CD8-positive, alpha-beta memory T cell (primary cell): ENCODE measurements at places on chromosomes 2 and 18.

DNA sequence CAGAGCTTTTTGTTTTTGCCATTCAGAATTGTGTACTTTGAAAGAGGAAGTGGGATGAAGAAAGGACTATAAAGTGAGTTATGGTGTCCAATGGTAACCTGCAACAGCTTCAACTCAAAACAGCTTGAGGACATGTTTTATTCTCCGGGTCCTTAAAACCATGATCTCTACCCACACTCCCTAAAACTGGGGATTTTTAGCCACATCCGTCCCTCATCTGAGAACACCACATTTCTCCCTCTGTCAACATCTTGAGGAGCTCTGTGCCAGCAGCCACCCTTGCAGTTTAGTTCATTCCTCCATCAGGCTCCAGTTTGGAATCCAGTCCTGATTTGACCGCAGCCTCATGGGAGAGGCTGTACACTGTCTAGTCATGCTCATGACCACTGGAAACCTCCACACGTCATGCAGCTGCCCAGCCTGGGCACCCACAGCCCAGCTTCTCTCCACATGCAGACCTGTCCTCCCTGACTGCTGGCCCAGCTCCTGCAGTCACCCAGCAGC is 62.6 kb downstream of the C18orf63 start:
- no peaks in the 10 kb centered on the region for H3K36me3 ChIP-seq
- no peak for DNase-seq
- H3K27me3 ChIP-seq, result no peaks in the 10 kb centered on the region
- H3K4me3 ChIP-seq, result peak overlapping the region; percentile 39
- no peak overlapping the region for H3K27ac ChIP-seq

DNA sequence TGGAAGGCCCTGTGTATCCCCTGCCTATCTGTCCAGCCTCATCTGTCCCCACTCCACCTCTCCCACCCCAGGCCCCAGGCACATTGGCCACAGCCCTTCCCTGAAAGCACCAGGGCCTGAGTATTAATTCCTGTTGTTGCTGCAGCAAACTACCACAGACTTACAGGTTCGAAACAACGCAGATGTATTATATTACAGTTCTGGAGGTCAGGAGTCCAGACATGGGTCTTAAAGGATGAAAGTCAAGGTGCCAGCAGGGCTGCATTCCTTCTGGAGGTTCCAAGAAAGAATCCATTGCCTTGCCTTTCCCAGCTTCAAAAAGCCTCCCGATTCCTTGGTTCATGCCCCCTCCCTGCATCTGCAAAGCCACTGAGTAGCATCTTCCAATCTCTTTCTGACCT is 78.7 kb upstream of the LAPTM4A start:
- H3K27me3 ChIP-seq, result no peaks in the 10 kb centered on the region
- no peak overlapping the region for H3K27ac ChIP-seq
- DNase-seq, result no peak
- H3K4me1 ChIP-seq, result no peaks in the 10 kb centered on the region
- H3K36me3 ChIP-seq, result no peaks in the 10 kb centered on the region
- H3K4me3 ChIP-seq, result no peak overlapping the region

- DNase-seq, result no peak
- H3K27ac ChIP-seq, result no peak overlapping the region
Observed at GRCh38 chr2:468648-469336, 180.9 kb upstream of the ALKAL2 start.

DNA sequence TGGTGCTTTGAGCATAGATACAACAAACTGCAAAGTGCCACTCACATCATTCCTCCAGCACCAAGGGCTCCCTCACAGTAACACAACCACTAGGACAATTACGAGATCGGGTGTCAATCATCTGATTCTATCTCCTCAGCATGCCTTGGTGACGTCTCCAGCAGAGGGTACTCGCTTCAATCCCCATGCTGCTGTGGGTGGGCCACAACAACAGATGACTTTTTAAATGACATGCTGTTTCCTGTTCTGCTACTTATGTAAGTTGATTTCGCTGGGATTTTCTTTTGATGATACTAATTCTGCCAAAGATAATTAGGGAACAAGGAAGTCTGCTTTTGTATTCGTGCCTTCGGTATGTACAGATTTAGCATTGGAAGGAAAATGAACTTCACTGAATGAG is 1113.0 kb downstream of the BCL11A start:
- no peak for DNase-seq
- no peaks in the 10 kb centered on the region for H3K27me3 ChIP-seq
- no peak overlapping the region for H3K4me3 ChIP-seq
- no peaks in the 10 kb centered on the region for H3K4me1 ChIP-seq
- no peak overlapping the region for H3K27ac ChIP-seq

- H3K36me3 ChIP-seq, result no peaks in the 10 kb centered on the region
- H3K4me3 ChIP-seq, result no peak overlapping the region
- no peaks in the 10 kb centered on the region for H3K27me3 ChIP-seq
- no peak overlapping the region for H3K27ac ChIP-seq
Observed at GRCh38 chr18:47758000-47758399, 172.5 kb downstream of the SMAD2 start.

DNA sequence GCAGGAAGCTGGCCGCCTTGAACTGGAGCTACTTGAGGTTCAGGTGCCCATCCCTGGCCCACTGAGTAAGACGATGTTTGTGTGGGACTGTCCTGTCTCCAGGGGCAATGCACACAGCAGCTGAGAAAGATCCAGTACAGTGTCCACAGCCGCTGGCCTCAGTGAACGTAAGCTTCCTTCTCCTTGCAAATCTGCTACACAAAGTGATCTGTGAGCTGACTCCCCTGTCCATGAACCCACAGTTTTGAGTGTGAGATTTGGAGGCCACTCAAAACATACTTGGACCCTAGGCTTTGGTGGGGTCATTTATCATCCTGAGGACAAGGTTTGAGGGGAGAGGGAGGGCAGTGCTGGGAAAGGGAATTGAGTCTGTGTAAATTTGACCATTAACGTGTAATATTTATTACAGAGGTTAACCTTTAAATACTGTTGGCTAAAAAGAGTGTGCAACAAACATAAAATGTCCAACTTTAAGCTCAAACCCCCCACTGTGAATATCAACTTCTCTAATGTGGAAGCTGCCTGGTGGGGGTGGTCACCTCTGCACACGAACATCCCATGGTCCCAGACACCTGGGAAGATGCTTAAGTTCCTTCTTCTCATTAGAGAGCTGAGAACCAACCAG is 4.9 kb upstream of the CYS1 start:
- H3K27ac ChIP-seq, result no peak overlapping the region
- H3K4me1 ChIP-seq, result peaks cover 11% of the 10 kb centered on the region
- no peak for DNase-seq

DNA sequence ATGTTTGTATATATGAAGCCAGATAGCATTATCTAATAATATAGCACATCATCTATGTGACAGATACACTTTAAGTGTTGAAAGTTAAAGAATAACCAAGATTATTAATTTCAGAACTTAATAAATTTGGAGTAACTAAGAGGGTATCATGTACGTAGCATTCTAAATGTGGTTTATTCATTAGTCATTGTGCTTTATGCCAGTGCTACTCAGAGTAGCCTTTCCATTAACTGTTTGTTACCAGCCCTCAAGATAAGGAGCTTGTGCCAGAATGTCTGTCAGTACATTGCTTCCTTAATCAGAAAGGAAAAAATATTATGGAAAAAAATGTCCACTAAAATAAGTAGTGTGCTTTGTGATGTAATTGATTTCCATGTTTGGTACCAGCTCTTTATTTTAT is 94.9 kb upstream of the TWSG1 start:
- no peak for DNase-seq
- H3K4me1 ChIP-seq, result no peaks in the 10 kb centered on the region
- peaks cover 14% of the 10 kb centered on the region for H3K36me3 ChIP-seq
- H3K27ac ChIP-seq, result no peak overlapping the region
- no peaks in the 10 kb centered on the region for H3K27me3 ChIP-seq
- no peak overlapping the region for H3K4me3 ChIP-seq

GRCh38 chr2:120134263-120134662 is 88.9 kb downstream of the TMEM185B start:
- no peak overlapping the region for H3K27ac ChIP-seq
- H3K27me3 ChIP-seq, result no peaks in the 10 kb centered on the region

GRCh38 chr2:240956171-240956934 is 42.1 kb upstream of the SNED1 start:
- H3K4me3 ChIP-seq, result no peak overlapping the region
- H3K27me3 ChIP-seq, result no peaks in the 10 kb centered on the region
- no peak overlapping the region for H3K27ac ChIP-seq
- no peaks in the 10 kb centered on the region for H3K4me1 ChIP-seq
- peak; percentile 42 for DNase-seq

- H3K27me3 ChIP-seq, result no peaks in the 10 kb centered on the region
- H3K27ac ChIP-seq, result no peak overlapping the region
- H3K4me3 ChIP-seq, result no peak overlapping the region
- no peaks in the 10 kb centered on the region for H3K36me3 ChIP-seq
- H3K4me1 ChIP-seq, result peaks cover 52% of the 10 kb centered on the region
- DNase-seq, result no peak
Observed at GRCh38 chr2:225006730-225007129, 35.5 kb downstream of the DOCK10 start.

GRCh38 chr2:41828052-41828643 is 219.7 kb upstream of the PKDCC start:
- H3K36me3 ChIP-seq, result no peaks in the 10 kb centered on the region
- no peak for DNase-seq
- no peaks in the 10 kb centered on the region for H3K27me3 ChIP-seq
- no peak overlapping the region for H3K4me3 ChIP-seq
- no peak overlapping the region for H3K27ac ChIP-seq

DNA sequence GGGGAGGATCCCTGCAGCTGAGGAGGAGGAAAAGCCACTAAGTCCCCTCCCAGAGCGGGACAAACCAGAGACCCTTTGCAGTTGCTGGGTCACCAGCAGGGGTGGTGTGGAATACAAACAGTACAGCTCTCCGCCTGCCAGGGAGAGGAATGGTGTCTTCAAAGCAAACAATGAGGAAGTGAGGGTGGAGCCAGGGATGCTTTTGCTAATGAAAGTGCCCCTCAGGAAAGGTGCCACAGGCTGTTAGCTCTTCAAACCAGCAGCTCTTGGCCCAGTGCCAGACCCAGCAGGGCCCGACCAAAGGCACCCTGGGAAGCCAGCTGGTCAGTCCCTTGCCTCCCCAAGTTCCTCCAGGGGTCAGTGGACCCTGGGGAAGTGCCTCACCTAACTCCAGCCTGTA is 102.8 kb downstream of the HIBCH start:
- no peak for DNase-seq
- no peaks in the 10 kb centered on the region for H3K36me3 ChIP-seq
- no peak overlapping the region for H3K27ac ChIP-seq
- H3K4me3 ChIP-seq, result no peak overlapping the region
- no peaks in the 10 kb centered on the region for H3K27me3 ChIP-seq

DNA sequence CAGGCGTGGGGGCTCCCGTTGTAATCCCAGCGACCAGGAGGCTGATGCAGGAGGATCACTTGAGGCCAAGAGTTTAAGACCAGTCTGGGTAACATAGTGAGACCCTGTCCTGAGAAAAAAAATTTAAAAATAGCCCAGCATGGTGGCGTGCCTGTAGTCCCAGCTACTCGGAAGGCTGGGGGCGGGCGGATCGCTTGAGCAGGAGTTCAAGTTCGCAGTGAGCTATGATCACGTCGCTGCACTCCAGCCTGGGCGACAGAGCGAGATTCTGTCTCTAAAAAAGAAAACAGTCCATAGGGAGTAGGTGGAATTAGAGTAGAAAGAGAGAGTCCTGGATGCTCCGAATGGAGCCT is 325 bp upstream of the TTLL4 start:
- H3K27ac ChIP-seq, result no peak overlapping the region
- DNase-seq, result no peak
- peak overlapping the region; percentile 37 for H3K4me3 ChIP-seq
- no peaks in the 10 kb centered on the region for H3K36me3 ChIP-seq

DNA sequence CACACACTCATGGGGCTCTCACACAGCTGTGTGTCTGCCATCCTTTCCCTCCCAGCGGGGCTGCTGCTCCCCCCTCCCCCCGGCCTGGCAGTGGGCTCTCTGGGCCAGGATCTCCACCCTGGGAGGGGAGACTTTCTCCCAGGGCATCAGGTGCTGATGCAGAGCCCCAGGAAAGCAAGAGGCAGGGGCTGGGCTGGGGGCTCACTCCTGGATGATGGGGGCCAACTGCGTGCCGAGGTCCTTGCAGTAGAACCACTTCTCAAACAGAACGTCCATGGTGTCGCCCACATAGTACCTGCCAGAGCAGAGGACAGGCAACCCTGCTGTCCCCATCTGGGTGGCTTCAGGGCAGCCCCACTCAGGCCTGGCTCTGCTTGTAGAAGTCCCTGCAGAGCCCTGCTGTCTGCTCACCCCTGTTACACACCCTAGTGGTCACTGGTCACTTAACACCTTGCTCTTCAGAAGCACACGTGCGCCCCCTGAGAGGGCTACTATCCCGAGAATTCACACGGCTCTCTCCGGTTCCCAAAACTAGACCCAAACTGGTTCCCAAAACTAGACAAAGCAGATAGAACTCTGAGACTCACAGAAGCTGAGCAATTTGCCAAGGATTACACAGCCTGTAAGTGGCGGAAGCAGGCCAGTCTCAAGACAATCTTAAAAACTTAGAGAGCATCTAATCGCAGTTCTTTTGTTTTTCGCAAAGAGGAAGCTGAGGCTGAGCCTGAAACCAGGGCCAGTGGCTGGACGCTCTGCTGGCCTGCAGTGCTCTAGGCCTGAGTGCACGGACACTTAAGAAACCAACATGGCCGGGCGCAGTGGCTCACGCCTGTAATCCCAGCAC is 6.6 kb upstream of the OXER1 start:
- no peak overlapping the region for H3K4me3 ChIP-seq
- H3K36me3 ChIP-seq, result no peaks in the 10 kb centered on the region
- no peak for DNase-seq
- no peaks in the 10 kb centered on the region for H3K27me3 ChIP-seq
- H3K27ac ChIP-seq, result no peak overlapping the region

- no peaks in the 10 kb centered on the region for H3K27me3 ChIP-seq
- H3K4me1 ChIP-seq, result no peaks in the 10 kb centered on the region
- DNase-seq, result no peak
- H3K27ac ChIP-seq, result no peak overlapping the region
- no peak overlapping the region for H3K4me3 ChIP-seq
Observed at GRCh38 chr2:77995161-77995560, 473.0 kb upstream of the LRRTM4 start.

GRCh38 chr2:98691303-98691702 is 39.6 kb downstream of the MGAT4A start:
- H3K4me1 ChIP-seq, result peaks cover 77% of the 10 kb centered on the region
- DNase-seq, result no peak
- H3K36me3 ChIP-seq, result no peaks in the 10 kb centered on the region
- no peak overlapping the region for H3K27ac ChIP-seq
- no peak overlapping the region for H3K4me3 ChIP-seq

GRCh38 chr18:33239298-33239697 is 201.2 kb downstream of the CCDC178 start:
- DNase-seq, result no peak
- no peaks in the 10 kb centered on the region for H3K27me3 ChIP-seq
- H3K36me3 ChIP-seq, result no peaks in the 10 kb centered on the region
- no peak overlapping the region for H3K4me3 ChIP-seq
- no peak overlapping the region for H3K27ac ChIP-seq
